Neuronal stem cell (in vitro differentiated cells): ENCODE measurements at places on chromosomes 11 and 22.

DNA sequence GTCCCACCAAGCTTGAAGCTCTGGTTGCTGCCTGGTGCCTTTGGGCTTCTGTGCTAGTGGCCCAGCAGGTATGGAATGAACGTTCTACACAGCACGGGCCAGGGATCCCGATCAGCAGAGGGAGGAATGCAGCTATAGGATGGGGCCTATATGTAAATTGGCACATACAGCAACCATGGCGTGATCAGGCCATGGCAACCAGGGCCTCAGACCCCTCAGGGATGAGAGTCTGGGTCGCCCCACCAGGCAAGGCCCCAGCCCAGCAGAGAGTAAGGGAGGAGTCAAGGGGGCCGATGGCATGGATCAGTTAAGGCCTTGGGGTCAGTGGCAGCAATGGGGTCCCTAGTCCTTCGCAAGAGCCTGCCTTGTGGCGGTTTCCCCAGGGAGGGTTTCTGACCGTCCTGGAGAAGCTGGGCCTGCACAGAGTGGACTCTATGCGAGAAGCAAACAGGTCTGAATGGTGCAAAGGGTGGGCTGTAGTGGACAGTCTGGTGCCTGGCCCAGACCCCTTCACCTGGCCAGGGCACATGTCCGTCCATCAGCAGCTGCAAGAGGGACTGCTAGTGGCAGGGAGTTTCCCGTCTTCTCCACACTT lies 98.6 kb downstream of the RPS6KA4 start:
- DNase-seq, result no peak
- H3K4me3 ChIP-seq, result no peak overlapping the region
- H3K4me1 ChIP-seq, result peaks cover 2% of the 10 kb centered on the region
- H3K36me3 ChIP-seq, result no peaks in the 10 kb centered on the region

DNA sequence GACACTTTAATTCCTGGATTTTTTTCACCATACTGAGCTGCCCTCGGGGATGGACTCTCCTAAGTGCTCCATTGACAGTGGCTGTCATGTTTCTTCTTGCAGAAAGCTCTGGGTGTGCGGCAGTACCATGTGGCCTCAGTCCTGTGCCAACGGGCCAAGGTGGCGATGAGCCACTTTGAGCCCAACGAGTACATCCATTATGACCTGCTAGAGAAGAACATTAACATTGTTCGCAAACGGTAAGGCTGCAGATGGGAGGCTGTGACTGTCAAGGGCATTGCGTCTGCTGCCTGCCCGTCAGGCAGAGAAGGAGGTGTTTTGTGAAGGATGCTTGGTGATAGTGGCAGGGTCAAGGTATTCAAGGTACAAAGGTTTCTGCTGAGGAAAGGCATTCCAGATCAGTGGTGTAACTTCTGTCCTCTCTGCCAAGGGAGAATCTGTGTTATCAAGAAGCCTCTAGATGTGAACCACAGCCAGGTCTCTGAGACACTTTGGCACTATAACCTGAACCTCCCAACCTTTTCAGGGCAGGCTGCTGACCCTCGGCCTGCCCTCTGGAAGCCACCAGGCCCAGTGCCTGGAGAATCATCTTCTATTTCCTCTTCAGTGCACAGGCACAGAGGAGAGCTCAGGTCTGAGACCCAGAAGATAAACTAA lies 30.8 kb downstream of the ACO2 start:
- H3K4me1 ChIP-seq, result no peaks in the 10 kb centered on the region
- H3K36me3 ChIP-seq, result peaks cover 45% of the 10 kb centered on the region
- H3K27ac ChIP-seq, result no peak overlapping the region
- no peaks in the 10 kb centered on the region for H3K27me3 ChIP-seq
- no peak overlapping the region for H3K4me3 ChIP-seq

DNA sequence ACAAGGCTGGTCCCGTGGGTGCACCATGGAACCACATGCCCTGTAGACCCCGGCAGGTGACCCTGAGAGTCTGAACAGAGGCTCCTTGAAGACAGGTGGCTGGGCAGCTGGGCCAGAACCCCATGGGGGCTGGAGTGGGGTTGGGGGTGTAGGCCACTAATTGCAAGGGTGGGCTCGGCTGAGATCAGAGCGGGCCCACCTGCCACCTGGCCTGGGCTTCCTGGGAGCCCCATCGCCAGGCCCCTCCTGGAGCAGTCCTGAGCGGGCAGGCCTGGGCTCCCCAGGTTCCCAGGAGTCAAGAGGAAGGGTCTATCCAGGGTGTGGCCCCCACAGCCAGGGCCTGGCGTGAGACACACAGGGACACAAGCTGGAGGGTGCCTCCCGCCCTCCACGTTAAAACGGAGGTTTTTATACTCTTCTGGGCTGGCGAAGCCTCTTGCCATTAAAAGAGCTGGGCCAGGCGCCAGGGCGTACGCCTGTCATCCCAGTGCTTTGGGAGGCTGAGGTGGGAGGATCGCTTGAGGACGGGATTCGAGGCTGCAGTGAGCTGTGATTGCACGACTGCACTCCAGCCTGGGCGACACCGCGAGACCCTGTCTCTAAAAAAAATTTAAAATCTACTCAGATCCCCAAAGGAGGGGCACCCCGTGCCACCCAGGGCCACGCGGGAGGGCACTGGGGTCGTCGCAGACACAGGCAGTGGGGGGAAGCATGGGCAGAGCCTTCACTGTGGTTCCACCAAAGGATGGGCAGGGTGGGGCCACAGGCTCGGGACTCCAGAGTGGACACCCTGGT lies 4.8 kb upstream of the TRABD start:
- no peaks in the 10 kb centered on the region for H3K36me3 ChIP-seq
- no peak overlapping the region for H3K27ac ChIP-seq

GRCh38 chr22:50305923-50306566 lies 1.4 kb downstream of the PLXNB2 start:
- H3K27ac ChIP-seq, result peak overlapping the region; percentile 49
- H3K4me3 ChIP-seq, result peak overlapping the region; percentile 95
- peaks cover 45% of the 10 kb centered on the region for H3K4me1 ChIP-seq

DNA sequence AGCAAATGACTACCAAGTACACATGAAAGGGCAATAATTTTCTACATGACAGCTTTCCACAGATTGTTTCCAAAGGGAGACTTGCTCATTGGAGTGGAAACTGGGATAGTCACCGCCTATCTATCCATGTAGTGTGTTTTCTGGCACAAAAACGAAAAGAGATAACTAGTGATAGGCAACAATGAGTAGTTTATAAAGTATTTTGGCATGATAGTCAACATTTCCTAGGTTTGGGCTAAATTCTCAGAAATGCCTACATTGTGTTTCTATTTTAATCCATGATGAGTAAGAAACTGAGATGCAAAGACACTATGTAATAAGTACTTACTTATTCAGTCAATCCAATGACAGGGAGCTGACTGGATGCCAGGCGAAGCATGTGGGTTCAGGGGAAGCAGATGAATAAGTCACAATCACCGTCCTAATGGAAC lies 1129.1 kb downstream of the DLG2 start:
- no peaks in the 10 kb centered on the region for H3K4me1 ChIP-seq
- no peaks in the 10 kb centered on the region for H3K36me3 ChIP-seq
- no peak for DNase-seq
- no peak overlapping the region for H3K4me3 ChIP-seq
- no peaks in the 10 kb centered on the region for H3K27me3 ChIP-seq
- H3K27ac ChIP-seq, result no peak overlapping the region

GRCh38 chr11:4054643-4055042 lies 40.0 kb upstream of the RRM1 start:
- peaks cover 8% of the 10 kb centered on the region for H3K36me3 ChIP-seq
- peaks cover 3% of the 10 kb centered on the region for H3K4me1 ChIP-seq
- H3K27ac ChIP-seq, result no peak overlapping the region
- no peaks in the 10 kb centered on the region for H3K27me3 ChIP-seq
- no peak for DNase-seq
- no peak overlapping the region for H3K4me3 ChIP-seq

DNA sequence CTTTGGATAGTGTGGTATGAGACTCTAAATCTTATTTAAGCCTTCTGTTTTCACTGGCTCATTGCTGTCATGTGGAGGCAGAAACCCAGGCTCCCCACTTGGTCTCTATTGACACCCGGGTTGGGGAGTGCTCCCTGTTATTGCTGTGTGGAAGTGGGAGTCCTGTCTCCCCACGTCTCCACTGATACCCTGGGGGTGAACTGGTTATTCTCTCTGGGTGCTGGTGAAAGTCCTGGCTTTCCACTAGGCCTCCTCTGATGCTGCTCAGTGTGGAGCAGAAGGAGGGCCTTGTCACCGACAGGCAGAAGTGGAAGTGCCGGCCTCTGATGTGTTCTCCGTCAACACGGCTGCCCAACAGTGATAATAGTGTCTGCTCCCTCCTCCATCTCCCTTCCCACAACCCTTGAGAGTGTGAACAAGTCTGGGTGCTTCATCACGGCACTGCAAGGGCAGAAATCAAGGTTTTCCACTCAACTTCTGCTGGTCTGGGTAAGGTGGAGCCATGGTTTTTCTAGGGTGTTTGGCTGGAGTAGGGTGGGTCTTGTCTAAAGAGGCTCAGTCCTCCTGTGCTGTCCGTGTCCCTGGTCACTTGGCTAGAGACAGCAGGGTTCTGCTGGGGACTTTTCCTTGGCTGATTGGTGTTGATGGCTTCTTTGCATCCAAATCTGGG lies 240.7 kb upstream of the B3GAT1 start:
- no peak overlapping the region for H3K4me3 ChIP-seq
- no peak overlapping the region for H3K27ac ChIP-seq
- H3K4me1 ChIP-seq, result no peaks in the 10 kb centered on the region
- DNase-seq, result no peak

- H3K36me3 ChIP-seq, result no peaks in the 10 kb centered on the region
- H3K27ac ChIP-seq, result no peak overlapping the region
- DNase-seq, result no peak
- H3K4me1 ChIP-seq, result peaks cover 8% of the 10 kb centered on the region
- H3K27me3 ChIP-seq, result no peaks in the 10 kb centered on the region
These were observed 38.5 kb downstream of the TIMP3 start for GRCh38 chr22:32839831-32840584.

GRCh38 chr11:9170450-9170849 lies 79.1 kb upstream of the SCUBE2 start:
- no peak for DNase-seq
- H3K36me3 ChIP-seq, result peaks cover 91% of the 10 kb centered on the region
- no peak overlapping the region for H3K4me3 ChIP-seq

DNA sequence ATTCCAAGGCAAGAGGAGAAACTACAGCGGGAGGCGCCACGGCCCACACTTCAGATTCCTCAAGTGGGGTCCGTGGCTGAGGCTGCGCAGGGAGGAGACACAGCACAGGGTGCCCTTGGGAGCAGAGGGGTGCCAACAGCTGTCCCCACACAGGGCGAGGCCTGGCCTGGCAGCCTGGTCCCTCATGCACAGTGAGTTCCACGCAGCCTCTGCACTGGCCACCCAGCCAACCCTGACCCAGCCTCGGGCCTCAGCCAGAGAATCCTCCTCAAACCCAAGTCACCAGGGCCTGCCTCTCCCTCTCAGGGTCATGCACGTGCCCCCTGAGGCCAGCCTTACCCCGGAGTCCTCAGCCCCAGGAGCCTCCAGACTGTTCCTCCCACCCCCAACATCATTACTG lies 22.4 kb upstream of the MOB2 start:
- no peak for DNase-seq
- no peaks in the 10 kb centered on the region for H3K27me3 ChIP-seq
- H3K4me3 ChIP-seq, result peak overlapping the region; percentile 50

- H3K27me3 ChIP-seq, result no peaks in the 10 kb centered on the region
- no peak for DNase-seq
- no peaks in the 10 kb centered on the region for H3K36me3 ChIP-seq
- H3K27ac ChIP-seq, result no peak overlapping the region
These were observed 929.5 kb upstream of the CCDC90B start for GRCh38 chr11:84215672-84216071.

- H3K36me3 ChIP-seq, result no peaks in the 10 kb centered on the region
- H3K27ac ChIP-seq, result no peak overlapping the region
- DNase-seq, result no peak
These were observed 676.7 kb upstream of the ARHGAP42 start for GRCh38 chr11:100010393-100010792.

- H3K36me3 ChIP-seq, result peaks cover 4% of the 10 kb centered on the region
- H3K4me1 ChIP-seq, result no peaks in the 10 kb centered on the region
- H3K4me3 ChIP-seq, result no peak overlapping the region
- no peaks in the 10 kb centered on the region for H3K27me3 ChIP-seq
These were observed 16.0 kb downstream of the USP47 start for GRCh38 chr11:11857769-11858168.

DNA sequence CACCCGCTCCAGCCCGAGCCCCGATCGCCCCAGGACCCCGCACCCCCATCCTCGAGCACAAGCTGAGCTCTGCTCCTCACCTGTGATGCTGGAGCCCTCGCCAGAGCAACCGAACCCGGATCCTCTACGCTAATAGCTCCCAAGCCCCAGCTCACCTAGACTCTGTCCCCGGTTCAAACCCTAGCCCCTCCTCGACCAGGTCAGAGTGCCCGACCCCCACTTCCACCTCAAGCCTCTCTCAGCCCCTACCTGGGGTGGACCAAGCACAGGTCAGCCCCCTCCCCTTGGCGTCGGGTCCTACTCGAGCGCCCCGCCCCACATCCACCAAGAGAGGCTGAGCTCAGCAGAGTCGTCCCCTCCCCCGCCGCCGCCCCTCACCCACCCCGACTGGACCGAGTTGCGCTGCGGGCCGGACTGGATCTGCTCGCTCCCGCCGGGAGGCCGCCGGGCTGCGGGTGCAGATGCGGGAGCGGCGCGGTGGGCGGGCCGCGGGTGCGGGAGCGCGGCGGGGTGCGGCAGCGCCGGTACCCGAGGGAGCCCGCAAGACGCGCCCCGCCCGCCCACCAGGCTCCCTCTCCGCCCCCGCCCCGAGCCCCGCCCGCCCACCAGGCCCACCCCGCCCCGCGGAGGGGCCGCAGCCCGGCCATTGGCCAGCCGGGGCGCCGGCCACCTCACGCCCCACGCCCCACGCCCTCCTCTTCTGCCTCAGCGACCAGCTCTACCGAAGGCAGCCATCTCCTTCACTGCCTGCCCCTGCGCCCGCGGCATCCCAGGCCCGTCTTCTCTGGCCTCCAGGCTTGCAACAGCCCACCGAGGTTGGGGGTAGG lies 577 bp upstream of the DKK3 start:
- no peaks in the 10 kb centered on the region for H3K27me3 ChIP-seq
- peak overlapping the region; percentile 89 for H3K4me3 ChIP-seq
- H3K4me1 ChIP-seq, result peaks cover 2% of the 10 kb centered on the region
- no peak overlapping the region for H3K27ac ChIP-seq

DNA sequence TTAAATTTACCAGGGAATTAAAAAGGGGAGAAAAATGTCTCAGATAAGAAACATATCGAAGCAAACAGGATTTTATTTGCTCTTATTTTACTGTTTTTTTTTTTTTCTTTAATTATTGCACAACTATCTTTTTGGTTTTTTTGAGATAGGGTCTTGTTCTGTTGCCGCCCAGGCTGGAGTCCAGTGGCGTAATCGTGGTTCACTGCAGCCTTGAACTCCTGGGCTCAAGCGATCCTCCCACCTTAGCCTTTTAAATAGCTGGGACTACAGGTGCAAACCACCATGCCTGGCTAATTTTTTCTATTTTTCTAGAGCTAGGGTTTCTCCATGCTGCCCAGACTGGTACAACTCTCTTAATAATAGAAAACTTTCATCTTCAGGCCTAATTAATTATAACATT lies 32.5 kb downstream of the DRG1 start:
- no peaks in the 10 kb centered on the region for H3K27me3 ChIP-seq
- H3K4me1 ChIP-seq, result no peaks in the 10 kb centered on the region
- H3K27ac ChIP-seq, result no peak overlapping the region
